ENCODE measurements at places on chromosomes 7 and 10.
A peak's percentile ranks its signal among the peaks of the same experiment; 100 is the strongest.

GRCh38 chr10:74160013-74160412 is 9.0 kb downstream of the ADK start:
- no peak for DNase-seq

- peak; percentile 67 for DNase-seq
Observed at GRCh38 chr10:95601116-95601719, 40.0 kb upstream of the SORBS1 start.

- DNase-seq: no peak
Observed at GRCh38 chr7:77888998-77889397, 90.4 kb downstream of the PHTF2 start.

GRCh38 chr10:78759456-78760120 is 309.2 kb upstream of the ZMIZ1 start:
- no peak for DNase-seq

- peak; percentile 48 for DNase-seq
Observed at GRCh38 chr10:70255329-70256299, 22.4 kb upstream of the PPA1 start.

GRCh38 chr10:51171946-51172345 is 97.7 kb downstream of the PRKG1 start:
- no peak for DNase-seq

Data from GM13976 (cell line).